ENCODE measurements at places on chromosomes 4 and X. TPM values are rescaled to one million over a fixed set of nuclear protein-coding genes. Genes with fewer than 3 reads are reported as not detected.
A peak's percentile ranks its signal among the peaks of the same experiment; 100 is the strongest.

DNA sequence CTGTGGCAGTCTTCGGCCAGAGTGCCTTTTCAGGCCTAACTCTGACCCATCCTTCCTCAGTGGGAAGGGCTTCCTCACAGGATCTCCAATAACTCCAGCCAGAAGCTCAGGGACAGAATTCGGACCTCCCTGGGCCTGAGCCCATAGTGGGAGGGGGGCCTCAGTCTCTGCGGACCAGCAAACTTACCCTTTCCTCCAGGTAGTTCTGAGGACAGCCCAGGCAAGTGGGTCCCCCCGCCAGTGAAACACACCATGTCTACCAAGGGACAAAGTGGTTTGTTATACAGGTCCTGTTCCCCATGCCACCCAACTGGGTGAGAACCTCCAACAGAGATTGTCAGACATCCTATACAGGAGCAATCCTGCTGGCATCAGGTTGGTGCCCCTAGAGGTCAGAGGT is 350.4 kb downstream of the RAB28 start:
- H3K27ac ChIP-seq, result no peak overlapping the region
- no peak overlapping the region for H3K4me3 ChIP-seq
- H3K36me3 ChIP-seq, result no peaks in the 10 kb centered on the region
- no peaks in the 10 kb centered on the region for H3K4me1 ChIP-seq
- DNase-seq, result no peak

DNA sequence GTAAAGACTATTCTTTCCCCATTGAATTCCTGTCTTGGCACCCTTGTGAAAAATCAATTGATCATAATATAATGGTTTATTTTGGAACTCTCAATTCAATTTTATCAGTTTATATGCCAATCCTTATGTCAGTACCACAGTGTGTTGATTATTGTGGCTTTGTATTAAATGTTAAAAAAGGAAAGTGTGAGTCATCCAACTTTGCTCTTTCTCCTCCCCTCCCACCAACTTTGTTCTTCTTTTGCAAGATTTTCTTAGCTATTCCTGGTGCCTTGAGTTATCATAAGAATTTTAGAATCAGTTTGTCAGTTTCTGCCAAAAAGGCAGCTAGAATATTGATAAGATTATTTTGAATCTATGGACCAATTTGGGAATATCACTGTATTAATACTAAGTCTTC is 11.2 kb upstream of the RNF175 start:
- no peak overlapping the region for H3K27ac ChIP-seq
- DNase-seq, result no peak
- H3K4me3 ChIP-seq, result no peak overlapping the region
- H3K36me3 ChIP-seq, result no peaks in the 10 kb centered on the region

DNA sequence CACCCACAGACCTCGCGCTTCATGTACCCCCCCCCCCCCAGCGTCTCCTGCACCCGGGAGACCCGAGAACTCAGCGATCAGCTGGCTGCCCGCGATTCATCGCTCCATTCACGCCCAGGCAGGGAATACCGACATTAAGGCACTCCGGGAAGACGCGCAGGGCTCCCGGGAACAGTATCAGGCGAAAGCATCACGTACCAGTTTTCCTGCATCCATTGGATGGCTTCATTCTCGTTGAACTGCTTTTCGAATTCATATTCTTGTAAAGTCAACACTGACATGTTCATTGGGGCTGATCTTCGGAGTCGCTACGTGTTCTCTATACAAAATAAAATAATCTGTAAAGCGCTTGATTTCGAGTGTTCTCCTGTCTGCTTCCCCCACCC is 373 bp downstream of the ELOVL6 start:
- peak overlapping the region; percentile 84 for H3K4me3 ChIP-seq
- no peak for DNase-seq
- H3K27me3 ChIP-seq, result no peaks in the 10 kb centered on the region
- peaks cover 4% of the 10 kb centered on the region for H3K4me1 ChIP-seq

DNA sequence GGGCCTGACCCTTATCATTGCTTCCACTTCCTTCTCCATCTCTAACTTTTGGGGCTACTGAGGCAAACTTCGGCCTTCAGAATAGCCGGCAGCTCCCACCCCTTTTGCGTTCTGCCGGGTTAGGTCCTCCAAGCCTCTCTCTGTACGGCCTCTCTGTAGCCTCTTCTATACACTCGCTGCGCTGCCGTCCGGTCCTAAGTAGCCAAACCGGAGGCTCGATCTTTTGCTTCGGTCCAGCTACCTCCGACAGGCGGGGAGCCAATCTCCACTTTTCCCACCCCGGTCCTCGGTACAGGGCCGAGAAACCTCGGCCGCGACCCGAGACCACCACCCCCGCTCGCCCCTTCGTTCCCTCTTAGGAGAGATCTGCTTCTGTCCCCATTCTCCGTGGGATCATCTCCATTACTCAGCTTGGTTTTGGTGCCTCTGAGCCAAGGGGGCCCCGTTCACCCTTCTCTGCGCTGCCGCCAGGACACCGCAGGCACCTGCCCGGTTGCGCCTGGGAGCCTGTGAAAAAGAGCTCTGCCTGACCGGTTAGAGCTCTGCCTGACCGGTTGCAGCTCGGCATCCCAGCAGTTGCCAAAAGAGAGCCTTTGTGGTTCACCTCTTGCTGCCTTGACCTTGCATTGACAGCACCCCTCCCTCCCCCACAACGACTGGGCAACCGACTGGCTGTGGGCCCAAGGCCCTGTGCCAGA is 1.0 kb upstream of the HTR2C start:
- H3K27me3 ChIP-seq, result no peaks in the 10 kb centered on the region
- no peaks in the 10 kb centered on the region for H3K36me3 ChIP-seq
- H3K4me3 ChIP-seq, result no peak overlapping the region
- H3K4me1 ChIP-seq, result no peaks in the 10 kb centered on the region
- no peak overlapping the region for H3K27ac ChIP-seq
- DNase-seq, result no peak

- H3K36me3 ChIP-seq, result no peaks in the 10 kb centered on the region
- H3K4me1 ChIP-seq, result peaks cover 20% of the 10 kb centered on the region
- H3K4me3 ChIP-seq, result peak overlapping the region; percentile 83
Observed at GRCh38 chr4:76212851-76213414, 691 bp downstream of the SCARB2 start.

DNA sequence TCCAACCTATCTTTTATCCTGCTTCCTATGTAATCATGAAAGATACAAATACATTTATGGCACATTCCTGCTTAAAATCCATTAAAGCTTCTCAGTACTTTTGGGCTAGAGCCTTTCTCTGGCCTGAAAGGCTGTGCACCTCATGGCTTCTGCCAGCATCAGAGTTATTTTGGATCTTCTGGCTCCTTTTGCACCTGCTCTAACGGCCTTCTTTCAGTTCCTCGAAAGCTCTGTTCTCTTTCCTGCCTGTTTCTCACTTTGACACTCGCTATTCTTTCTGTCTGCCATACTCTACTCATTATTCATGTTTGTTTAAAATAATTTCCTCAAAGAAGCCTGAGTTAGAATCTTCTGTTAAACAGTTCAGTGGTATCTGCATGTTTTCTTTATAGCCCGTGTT is 86.0 kb downstream of the LRP2BP start:
- H3K27me3 ChIP-seq, result no peaks in the 10 kb centered on the region
- H3K36me3 ChIP-seq, result peaks cover 3% of the 10 kb centered on the region
- H3K4me1 ChIP-seq, result no peaks in the 10 kb centered on the region
- H3K27ac ChIP-seq, result no peak overlapping the region
- no peak for DNase-seq
- no peak overlapping the region for H3K4me3 ChIP-seq

- H3K4me1 ChIP-seq, result no peaks in the 10 kb centered on the region
- H3K4me3 ChIP-seq, result no peak overlapping the region
- no peak for DNase-seq
- H3K27ac ChIP-seq, result no peak overlapping the region
- no peaks in the 10 kb centered on the region for H3K36me3 ChIP-seq
Observed at GRCh38 chr4:30959781-30960485, 239.8 kb downstream of the PCDH7 start.

GRCh38 chr4:147578051-147578476 is 39.1 kb upstream of the TMEM184C start:
- DNase-seq, result no peak
- no peaks in the 10 kb centered on the region for H3K27me3 ChIP-seq
- H3K36me3 ChIP-seq, result no peaks in the 10 kb centered on the region
- H3K27ac ChIP-seq, result no peak overlapping the region
- no peaks in the 10 kb centered on the region for H3K4me1 ChIP-seq

GRCh38 chr4:103018391-103019307 is 856 bp downstream of the SLC9B1 start:
- no peaks in the 10 kb centered on the region for H3K27me3 ChIP-seq
- peak overlapping the region; percentile 29 for H3K4me3 ChIP-seq
- peak overlapping the region; percentile 87 for H3K27ac ChIP-seq
- no peaks in the 10 kb centered on the region for H3K4me1 ChIP-seq
- no peaks in the 10 kb centered on the region for H3K36me3 ChIP-seq
- peak; percentile 19 for DNase-seq

DNA sequence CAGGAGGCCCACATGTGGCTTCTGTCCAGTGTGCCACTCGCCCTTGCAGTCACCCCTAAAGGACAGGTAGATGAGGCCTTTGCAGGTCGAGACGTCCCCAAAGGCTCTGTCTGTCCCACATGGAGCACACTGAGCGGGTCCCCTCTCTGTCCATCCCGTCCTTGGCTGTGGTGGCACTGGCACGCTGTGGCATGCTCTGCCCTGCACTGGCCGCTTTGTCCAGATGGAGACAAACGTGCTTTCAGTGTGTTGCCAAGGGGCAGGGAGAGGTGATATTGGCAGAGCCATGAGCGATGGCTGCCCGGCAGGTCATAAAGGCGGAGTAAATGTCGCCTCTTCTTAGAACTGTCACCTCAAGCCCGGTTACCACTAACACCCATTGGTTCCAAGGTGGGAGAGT is 86.9 kb upstream of the CLDN34 start:
- no peak overlapping the region for H3K4me3 ChIP-seq
- H3K36me3 ChIP-seq, result no peaks in the 10 kb centered on the region

DNA sequence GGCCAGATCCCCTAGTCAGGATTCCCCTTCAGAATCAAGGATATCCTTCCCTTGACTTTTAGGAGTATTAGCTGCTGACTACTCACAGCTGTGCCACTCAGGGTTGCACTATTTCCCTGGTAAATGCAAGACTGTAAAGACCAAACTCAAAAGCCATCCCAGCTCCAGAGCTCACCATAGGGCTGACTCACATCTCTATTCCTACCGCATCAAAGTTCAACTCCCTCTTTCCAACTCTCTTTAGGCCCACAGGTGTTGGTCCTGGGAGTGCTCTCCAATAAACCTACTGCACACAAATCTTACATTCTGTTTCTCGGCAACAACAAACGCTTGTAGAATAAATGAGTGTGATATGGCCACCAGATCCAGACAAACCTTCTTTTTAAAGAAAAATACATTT is 109.6 kb downstream of the PPP3CA start:
- H3K27ac ChIP-seq, result no peak overlapping the region
- H3K27me3 ChIP-seq, result no peaks in the 10 kb centered on the region
- no peak overlapping the region for H3K4me3 ChIP-seq
- H3K36me3 ChIP-seq, result no peaks in the 10 kb centered on the region

GRCh38 chr4:81214144-81214880 is 710 bp downstream of the PRKG2 start:
- H3K27me3 ChIP-seq, result no peaks in the 10 kb centered on the region
- no peaks in the 10 kb centered on the region for H3K4me1 ChIP-seq
- peak overlapping the region; percentile 55 for H3K4me3 ChIP-seq
- no peaks in the 10 kb centered on the region for H3K36me3 ChIP-seq
- no peak for DNase-seq
- no peak overlapping the region for H3K27ac ChIP-seq

DNA sequence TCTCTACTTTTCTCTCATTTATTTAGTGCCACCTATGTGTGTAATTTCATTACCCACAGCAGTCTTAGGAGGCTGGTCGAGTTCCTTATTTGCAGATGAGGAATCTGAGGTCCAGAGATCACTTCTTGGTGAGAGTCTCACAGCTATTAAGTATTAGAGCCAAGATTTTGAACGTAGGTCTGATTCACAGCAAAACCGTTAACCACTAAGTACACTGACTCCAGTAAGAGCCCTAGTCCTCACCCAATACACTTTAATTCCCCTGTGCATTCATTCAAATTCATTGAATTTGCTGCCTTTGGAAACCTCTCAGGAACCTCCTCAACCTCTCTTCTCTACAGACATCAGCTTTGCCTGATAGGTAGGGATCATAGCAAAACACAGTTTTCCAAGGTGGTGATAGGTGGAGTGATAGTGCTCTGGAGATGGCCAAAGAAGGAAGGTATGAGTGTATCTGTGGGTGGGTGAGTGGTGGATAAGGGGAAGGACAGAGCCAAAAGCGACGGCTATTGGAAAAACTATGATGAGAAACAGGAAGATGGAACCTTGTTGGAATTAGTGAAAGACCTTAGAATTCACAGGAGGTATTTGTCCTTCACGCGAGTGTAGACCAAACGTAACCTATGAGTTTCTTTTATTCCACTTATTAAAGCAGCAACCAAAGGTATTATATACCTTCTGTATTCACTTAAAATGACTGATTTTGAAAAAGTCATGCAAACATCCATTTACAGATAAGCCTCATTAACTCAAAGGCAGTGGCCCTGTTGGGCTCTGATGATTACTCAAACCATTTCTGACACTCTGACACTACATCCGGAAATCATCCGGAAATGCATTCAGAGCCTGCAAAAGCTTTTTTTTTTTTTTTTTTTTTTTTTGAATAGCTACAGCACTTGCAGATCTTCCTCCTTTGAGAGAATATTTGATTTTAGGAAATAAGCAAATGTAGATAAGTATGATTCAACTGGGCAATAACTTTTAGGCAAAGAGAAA is 6.3 kb downstream of the FMR1 start:
- H3K27me3 ChIP-seq, result no peaks in the 10 kb centered on the region
- no peaks in the 10 kb centered on the region for H3K36me3 ChIP-seq
- no peaks in the 10 kb centered on the region for H3K4me1 ChIP-seq
- H3K4me3 ChIP-seq, result no peak overlapping the region
- H3K27ac ChIP-seq, result no peak overlapping the region
- DNase-seq, result no peak

GRCh38 chr4:6349896-6350603 is 80.4 kb downstream of the WFS1 start:
- H3K27ac ChIP-seq, result no peak overlapping the region
- H3K4me1 ChIP-seq, result no peaks in the 10 kb centered on the region
- H3K4me3 ChIP-seq, result no peak overlapping the region
- no peak for DNase-seq
- H3K27me3 ChIP-seq, result no peaks in the 10 kb centered on the region

GRCh38 chr4:149995134-149995756 is 83.0 kb upstream of the DCLK2 start:
- no peak overlapping the region for H3K27ac ChIP-seq
- H3K4me1 ChIP-seq, result no peaks in the 10 kb centered on the region
- no peak for DNase-seq
- no peak overlapping the region for H3K4me3 ChIP-seq
- no peaks in the 10 kb centered on the region for H3K27me3 ChIP-seq
- H3K36me3 ChIP-seq, result no peaks in the 10 kb centered on the region

The LUZP4 gene
- 10.1 TPM for total RNA-seq

The MTNR1A gene
- total RNA-seq, result 1.3 TPM

The GAGE2A gene
- total RNA-seq, result not detected

The DMP1 gene
- total RNA-seq, result not detected

The ITIH6 gene
- 3.7 TPM for total RNA-seq

The FAM156B gene
- total RNA-seq, result 55.2 TPM

Measured in prostate gland (tissue), 2 donors.